Kidney glomerular epithelial cell (primary cell): ENCODE measurements at places on chromosomes 3 and 15.

GRCh38 chr15:51155016-51155580 is 60.4 kb upstream of the TNFAIP8L3 start:
- no peak for DNase-seq

- DNase-seq: no peak
These were observed 107.5 kb upstream of the TSPAN3 start for GRCh38 chr15:77178411-77178810.

DNA sequence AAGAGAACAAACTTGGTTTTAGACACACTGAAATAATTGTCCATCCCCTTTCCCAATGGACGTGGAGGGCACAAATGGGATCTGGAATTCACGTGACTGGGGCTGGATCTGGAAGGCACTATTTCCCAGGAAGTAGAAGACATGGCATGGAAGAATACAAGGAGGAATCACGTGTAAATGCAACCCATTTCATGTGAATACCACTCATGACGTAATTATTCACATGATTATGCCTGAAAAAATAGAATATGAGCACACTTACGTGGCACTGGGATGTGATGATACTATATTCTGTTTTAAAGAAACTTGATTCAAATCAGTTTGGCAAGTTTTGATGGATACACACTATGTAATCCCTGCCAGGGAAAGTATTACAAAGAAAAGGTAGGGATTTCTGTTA is 477.3 kb downstream of the GABRG3 start:
- no peak for DNase-seq

DNA sequence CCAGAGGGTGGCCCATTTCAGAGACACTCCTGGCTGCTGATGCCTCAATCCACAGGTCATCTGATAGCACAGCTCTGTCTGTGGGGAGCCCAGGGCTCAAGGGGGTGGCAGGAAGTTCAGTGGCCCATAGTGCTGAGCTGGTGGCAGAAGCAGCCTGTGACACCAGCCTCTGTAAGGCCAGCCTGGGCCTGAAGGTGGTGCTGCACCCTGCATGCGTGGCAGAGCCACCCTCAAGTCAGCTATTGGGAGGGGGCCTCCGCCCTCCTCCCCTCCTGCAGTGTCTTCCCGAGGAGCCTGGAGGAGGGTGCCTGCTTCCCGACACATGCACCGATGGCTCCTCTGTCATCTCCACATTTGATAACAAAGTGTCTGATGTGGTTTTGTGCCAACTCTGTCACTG is 3.0 kb downstream of the PLA1A start:
- no peak for DNase-seq

- no peak for DNase-seq
These were observed 928 bp downstream of the CEP97 start for GRCh38 chr3:101725194-101725889.

DNA sequence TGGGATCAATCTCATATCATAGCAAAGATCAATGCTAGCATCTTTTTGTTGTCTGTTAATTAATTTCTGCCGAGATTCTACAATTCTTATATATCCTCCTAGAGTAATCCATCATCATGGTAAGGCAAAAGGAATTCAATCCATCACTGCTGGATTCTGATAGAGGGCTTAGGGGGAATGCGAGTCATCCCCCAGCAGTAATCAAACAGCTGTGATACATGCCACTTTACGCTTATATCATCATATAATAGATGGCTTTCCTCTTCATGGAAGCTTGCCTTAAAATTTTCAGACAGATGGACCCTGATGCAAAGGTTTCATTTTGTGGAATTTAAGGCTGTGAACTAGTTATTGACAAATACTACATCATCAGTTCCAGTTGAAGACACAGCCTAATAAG is 645.9 kb downstream of the CADM2 start:
- no peak for DNase-seq

DNA sequence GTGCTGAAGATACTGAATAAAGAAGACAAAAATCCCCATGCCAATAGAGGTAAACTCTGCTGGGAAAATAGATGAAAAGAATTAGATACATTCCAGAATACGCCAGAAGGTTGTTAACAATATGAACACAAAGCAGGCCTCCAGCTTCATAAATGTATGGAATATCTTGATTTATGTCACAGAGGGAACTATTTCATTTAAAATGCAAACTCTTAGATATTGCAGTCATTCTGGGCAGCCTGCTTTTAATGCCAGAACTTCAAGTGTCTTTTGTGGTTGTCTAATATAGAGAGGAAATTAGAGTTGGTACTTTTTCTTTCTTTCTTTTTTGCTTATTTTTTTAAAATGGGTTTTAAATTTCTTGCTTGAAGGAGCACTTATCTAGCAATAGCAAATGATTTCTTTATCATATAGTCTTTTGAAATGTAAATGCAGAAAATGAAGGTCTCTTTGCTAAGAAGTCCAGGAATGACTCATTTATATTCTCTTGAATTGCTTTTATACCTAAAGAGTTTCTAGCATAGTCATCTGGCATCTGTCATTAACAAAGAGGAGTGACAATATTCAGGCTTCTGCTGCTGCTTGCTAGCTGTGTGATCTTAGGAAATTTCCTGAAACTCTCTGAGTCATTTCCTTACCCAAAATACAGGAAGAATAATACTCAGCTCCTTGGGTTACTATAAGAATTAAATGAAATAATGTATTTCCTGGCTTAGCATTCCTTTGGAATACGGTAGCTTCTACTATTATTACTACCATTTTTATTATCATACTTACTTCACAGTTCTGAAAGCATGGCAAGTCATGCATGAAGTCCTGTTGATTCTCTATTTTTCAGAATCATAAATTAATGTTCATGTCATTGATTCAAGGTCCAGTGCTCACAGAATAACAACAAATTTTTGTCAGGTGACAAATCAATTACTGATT is 527.6 kb downstream of the DIPK2A start:
- peak; percentile 74 for DNase-seq

- DNase-seq: no peak
These were observed 17.0 kb downstream of the CLK3 start for GRCh38 chr15:74632601-74633000.

DNA sequence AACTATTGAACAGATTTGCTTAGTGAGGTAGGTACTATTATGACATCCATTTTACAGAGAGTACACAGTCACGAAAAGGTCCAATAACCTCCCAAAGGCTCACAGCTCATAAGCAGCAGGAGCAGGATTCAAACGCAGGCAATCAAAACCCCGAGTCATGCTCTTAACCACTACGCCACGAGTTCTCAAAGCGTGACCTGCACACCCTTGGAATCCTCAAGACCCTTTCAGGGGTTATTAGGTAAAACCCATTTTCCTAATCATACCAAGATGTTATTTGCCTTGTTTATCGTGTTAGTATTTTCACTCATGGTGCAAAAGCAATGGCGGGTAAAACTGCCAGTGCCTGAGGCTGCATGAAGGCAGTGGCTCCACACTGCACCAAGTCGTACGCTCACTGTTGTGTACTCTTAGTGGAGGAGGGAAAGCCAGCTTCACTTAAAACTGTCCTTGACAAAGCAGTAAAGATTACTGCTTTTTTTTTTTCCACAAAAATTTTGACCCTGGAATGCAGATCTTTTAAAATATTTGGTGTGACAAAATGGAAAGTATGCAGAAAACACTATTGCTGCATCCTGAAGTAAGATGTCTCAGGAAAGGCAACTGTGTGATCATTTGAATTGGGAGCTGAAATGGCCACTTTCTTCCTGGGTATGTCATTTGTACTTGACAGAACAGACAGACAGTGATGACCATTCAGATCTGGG is 96.1 kb downstream of the IGF2BP2 start:
- no peak for DNase-seq

DNA sequence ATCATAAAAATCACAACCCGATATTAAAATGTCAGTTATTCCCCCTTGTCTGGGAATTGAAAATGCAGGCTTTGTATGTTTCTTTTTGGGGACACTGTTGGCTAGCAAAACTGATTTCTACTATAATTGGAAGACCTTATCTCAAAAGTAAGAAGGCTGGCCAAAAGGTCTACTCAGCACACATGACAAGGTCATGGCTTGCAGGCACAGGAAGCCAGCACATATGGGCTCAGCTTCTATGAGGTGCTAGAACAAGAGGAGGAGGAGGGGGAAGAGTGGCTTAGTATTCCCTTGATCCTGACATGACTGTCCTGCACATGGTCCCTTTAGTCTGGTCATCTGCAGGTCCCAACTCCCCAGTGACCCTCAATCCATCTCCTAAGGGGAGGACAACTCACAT is 681.2 kb downstream of the SQOR start:
- DNase-seq: no peak

GRCh38 chr3:127870156-127870555 is 44.9 kb upstream of the KBTBD12 start:
- no peak for DNase-seq

GRCh38 chr15:60001610-60002527 is 2.2 kb upstream of the FOXB1 start:
- DNase-seq: no peak

- DNase-seq: no peak
These were observed 34.5 kb upstream of the NR1I2 start for GRCh38 chr3:119747357-119747756.

- no peak for DNase-seq
These were observed 238.0 kb upstream of the LRTM1 start for GRCh38 chr3:55165704-55166405.

- peak; percentile 81 for DNase-seq
These were observed 48.4 kb downstream of the HES1 start for GRCh38 chr3:194184265-194184751.

- no peak for DNase-seq
These were observed 44.0 kb downstream of the XXYLT1 start for GRCh38 chr3:195226900-195227447.
